Osteoblast (primary cell): ENCODE measurements at places on chromosomes 12 and 14. TPM values are rescaled to one million over a fixed set of nuclear protein-coding genes. Genes with fewer than 3 reads are reported as not detected.
A peak's percentile ranks its signal among the peaks of the same experiment; 100 is the strongest.

DNA sequence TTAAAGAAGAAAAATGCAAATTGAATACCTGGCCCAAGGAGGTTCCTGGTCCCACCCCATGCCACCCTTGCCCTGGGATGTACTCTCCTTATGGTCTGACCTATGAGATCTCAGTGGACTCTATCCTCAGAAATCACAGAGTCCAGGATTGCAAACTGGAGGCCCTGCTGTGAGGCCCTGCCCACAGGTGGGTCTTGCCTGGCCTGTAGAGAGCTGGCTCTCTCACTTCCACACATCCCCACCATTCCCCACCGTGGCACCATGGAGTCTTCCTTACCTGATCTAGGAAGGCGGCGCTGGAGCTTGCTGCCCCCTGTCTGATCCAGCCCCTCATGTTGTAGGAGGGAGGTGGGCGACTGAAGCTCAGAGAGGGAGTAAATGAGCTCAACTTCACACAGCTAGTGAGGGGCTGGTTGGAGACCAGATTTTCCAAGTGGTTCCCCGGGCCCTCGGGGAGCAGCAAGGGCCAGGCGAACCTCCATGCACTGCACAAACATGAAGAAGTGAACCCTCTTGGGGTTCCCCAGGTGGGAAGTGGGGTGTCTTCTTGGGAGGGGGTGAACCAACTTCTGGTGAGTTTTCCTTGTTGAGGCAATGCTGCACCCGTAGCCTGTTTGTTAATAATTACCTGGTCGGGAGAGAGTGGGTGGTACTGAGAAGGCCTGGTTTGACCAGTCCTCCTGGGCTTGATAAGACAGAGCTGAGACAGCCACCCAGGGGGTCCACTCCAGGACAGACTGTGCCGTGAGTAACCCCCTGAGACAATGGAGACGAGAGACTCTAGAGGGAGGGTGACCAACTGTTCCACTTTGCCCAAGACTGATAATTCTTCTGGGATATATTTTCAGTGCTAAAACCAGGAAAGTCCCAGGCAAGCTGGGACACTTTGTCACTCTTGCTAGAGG lies at the start of gene SERPINA4:
Gene SERPINA4, plus strand, starts transcription at position 692 of the 905 bp plus-strand sequence. CDS start 2,041 bp downstream, outside the sequence.
- no peak for DNase-seq

The IQSEC3 gene
- 0.36 TPM in 1 of 2 replicates, not detected in the other for total RNA-seq

- DNase-seq = peak; percentile 96
These were observed 97.5 kb downstream of the ZFP36L1 start for GRCh38 chr14:68695326-68695768.

DNA sequence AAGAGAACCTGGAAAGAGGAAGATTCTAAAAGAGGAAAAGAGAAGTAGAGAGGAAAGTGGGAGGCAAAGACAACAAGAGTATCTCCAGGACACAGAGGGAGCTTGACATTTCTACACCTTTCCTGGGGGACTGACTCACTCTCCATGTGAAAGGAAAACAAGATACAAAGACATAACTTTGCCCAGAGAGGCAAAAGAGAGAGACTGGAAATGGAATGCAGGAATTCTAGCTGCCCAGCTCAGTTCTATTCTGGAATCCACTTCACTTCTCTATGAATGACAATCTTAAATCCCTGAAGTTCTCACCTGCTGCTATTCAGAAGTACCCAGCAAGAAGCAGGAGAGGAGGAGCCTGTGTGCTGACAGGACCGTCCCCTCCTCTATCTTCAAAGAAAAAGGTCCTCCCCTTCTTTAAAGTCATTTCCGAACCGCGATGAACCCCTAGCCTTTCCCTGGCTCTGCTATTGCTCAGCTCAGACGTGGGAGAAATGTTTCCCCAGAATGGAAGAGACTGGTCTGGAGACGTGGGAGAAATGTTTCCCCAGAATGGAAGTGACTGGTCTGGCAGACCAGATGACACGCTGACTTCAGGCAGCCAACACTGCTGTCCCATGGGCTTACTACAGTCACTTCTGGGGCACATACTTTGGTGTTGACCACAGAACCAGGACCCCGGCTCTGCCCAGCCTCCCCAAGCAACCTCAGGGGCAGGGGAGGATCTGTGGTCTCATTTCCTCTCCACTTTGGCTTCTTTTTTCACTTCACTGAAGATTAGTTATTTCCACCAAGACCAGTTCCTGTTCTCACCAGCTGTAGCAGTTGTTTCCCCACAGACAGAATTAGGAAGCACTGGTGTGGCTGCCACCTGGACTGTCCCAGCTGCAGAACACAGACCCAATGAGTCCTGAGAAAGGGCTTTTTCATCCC lies 8.3 kb downstream of the FMNL3 start:
- peak; percentile 71 for DNase-seq

GRCh38 chr14:91402348-91402747 lies 15.3 kb downstream of the CCDC88C start:
- DNase-seq = peak; percentile 60

The BHLHE41 gene
- 4.3 and 4.7 TPM in 2 replicates for total RNA-seq

The SLC8A3 gene
- total RNA-seq = under 0.01 TPM in 2 replicates

DNA sequence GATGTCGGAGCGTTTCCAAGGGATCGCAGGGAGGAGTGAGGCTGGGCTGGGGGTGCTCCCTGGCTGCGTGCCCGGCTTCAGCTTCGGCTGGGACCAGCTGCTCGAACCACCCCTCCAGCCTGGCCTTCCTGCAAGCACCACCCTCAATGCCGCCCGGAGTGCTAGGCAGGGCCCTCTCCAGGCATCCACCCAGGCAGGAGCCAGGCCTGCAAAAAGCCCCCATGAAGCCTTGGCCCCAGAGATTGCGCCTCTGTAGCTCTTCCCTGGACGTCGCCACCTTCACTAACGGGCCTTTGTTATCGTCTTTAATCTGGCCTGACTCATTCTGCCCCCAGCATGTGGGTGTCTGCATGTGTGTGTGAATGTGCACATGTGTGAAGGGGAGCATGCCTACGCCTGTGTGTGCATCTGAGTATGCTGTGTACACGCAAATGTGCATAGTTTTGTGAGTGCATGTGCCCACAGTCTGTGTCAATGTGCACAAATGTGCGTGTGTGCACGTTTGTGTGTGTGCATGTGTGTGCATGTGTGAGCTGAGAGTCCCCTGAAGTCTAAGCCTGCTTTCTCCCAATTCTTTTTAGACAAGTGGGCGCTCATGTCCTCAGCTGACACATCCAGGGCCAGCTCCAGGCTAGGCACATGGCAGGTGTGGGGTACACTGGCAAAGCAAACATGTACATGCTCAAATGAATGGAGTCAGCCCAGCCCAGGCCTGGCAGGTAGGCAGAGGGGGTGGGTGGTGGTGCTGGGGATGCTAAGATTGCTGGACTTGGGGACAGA lies 195.4 kb upstream of the C14orf180 start:
- DNase-seq = peak; percentile 59

- DNase-seq = peak; percentile 10
These were observed 75.0 kb downstream of the TRMT5 start for GRCh38 chr14:60905923-60906322.

The CCDC198 gene
- total RNA-seq = not detected in 2 replicates

- no peak for DNase-seq
These were observed 61.1 kb upstream of the PLBD1 start for GRCh38 chr12:14628771-14629170.

- DNase-seq = no peak
These were observed 203.8 kb downstream of the RASSF9 start for GRCh38 chr12:85632390-85632789.

The HOTAIR gene
- 0.72 and 1.2 TPM in 2 replicates for total RNA-seq

DNA sequence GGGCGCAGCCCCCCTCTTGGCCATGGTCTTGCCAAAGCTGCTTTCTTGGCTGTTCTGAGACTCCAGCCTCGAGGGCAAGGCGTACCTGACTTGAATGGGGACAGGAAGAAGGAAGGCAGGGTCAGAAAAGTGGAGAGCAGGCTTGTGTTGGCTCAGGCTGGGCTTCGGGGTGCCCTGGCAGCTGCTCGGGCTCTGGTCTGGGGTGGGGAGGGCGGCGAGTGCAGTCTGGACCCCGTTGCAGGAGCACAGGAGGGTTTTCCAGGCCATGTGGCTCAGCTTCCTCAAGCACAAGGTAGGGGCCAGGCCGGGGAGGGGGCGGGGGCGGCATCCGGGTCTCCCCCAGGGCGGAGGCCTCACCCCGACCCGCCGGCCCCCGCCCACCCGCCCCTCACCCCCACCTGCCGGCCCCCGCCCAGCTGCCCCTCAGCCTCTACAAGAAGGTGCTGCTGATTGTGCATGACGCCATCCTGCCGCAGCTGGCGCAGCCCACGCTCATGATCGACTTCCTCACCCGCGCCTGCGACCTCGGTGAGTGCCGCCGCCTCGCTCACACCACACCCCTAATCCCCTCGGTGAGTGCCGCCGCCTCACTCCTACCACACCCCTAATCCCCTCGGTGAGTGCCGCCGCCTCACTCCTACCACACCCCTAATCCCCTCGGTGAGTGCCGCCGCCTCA lies 4.2 kb downstream of the NOC4L start:
- DNase-seq = peak; percentile 66

- no peak for DNase-seq
These were observed 30.1 kb downstream of the MRPL42 start for GRCh38 chr12:93497456-93497855.

DNA sequence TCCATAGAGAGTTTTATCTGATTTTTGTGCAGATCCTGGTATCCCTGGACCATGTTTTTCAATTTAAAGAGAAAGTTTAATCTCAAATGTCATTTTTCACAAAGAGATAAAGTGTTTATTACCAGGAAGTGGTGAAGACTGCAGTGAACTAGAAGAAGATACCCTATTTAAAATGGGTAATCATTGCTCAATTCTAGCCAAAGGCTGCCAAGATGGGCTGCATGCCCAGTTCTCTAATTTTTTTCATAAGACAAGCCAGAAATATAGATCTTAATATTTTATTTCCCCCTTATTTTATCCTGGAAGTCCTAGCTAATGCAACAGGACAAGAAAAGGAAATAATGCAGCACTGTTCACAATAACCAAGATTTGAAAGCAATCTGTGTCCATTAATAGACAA lies 343.5 kb downstream of the PCNX1 start:
- peak; percentile 83 for DNase-seq

The IGFBP6 gene
- 431 and 577 TPM in 2 replicates for total RNA-seq

- DNase-seq = peak; percentile 47
These were observed 42.9 kb downstream of the FLRT2 start for GRCh38 chr14:85572845-85573244.
